ENCODE measurements at places on chromosomes 4 and X. TPM values are rescaled to one million over a fixed set of nuclear protein-coding genes. Genes with fewer than 3 reads are reported as not detected.

The MAGEB2 gene
- total RNA-seq, result not detected

The SMIM43 gene
- not detected for total RNA-seq

GRCh38 chrX:107154787-107155620 lies 36.4 kb upstream of the RBM41 start:
- peak; percentile 37 for DNase-seq

DNA sequence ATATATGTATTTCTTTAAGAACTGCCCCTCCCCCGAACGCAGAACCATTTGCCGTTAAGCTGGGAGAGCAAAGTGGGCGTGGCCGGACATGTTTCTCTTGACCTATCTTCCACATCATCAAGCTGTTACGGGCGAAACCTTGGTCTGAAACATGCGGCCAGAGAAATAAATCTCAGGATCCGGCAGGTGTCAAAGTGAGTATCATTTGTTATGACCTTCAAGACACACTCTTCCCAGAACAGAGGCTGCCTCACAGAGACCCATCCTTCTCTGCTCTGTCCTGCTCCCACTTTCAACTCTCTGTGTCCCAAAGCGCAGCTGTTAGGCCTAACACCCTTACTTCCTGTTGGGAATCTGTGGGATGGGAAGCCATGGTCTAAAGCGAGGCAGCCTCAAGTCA lies at the start of gene MAGEB18:
TSS of gene MAGEB18 (plus strand) at position 70 of the 400 bp plus-strand sequence. CDS start 643 bp downstream, outside the sequence.
- DNase-seq, result no peak

DNA sequence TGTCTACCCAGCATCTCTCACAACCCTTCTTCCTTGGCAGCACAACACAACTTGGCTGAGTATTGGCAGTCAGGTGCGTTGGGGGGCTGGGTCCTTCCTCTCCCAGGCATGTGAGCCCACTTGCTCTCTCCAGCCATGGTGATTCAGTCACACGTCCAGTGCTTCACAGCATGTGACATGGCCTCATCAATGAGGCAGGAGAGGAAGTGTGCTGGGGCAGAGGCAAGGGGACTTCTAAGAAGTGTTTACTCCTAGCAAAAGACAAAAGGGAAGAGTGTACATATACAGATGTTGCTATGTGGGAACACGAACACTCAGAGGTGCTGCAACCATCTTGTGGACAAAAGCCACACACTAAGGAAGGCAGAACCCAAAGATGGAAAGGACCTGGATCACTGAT lies 380.8 kb downstream of the FBXW7 start:
- no peak for DNase-seq
